Activated CD4-positive, alpha-beta memory T cell treated with anti-CD3 and anti-CD28 coated beads, Interleukin-2, amount 10 ng/mL, durations not matched to agents 7 days and 5 days (primary cell): ENCODE measurements at places on chromosomes 6 and 20.

DNA sequence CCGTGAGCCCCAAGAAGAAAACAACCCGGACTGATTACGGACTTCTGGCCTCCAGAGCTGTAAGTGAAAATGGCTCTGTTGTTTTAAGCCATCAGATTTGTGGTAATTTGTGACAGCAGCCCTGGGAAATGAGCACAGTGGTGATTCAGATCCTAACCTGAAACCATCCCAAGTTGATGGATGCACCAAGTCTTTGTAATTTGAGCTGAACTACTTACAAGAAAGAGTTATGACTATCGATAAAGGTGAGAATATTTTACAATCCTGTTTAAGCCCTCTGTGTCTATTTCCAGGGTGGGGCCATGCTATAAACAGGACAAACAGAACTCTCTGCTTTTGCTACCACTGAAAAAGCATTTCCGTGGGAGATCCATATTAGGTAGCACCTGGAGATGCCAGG, 19.1 kb upstream of the RIN2 start:
- no peak for DNase-seq

GRCh38 chr20:31894980-31895675, 24.7 kb downstream of the TTLL9 start:
- DNase-seq = no peak

DNA sequence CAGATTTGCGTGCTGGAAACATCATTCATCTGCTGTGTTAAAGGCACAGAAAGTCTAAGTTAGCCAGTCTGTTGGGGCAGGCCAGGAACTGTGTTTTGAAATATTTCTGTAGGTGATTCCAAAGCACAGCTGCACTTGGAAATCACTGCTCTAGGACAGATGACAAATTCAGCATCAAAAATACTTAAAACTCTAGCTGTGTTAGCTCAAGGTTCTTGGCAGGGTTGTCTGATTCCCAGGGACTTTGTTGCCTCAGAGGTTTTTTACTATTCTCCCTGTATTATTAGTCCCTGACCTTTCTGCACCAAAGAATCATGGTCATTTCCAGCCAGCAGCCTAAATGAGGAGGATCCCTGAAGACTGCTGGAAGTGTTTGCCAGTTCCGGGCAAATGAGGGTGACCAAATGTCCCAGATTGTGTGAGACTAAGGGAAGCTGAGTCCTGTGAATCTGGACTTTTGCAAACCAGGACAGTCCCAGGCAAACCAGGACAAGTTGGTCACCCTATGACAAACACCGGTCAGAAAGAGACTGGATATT, 84.3 kb upstream of the TMEM30A start:
- DNase-seq = no peak

DNA sequence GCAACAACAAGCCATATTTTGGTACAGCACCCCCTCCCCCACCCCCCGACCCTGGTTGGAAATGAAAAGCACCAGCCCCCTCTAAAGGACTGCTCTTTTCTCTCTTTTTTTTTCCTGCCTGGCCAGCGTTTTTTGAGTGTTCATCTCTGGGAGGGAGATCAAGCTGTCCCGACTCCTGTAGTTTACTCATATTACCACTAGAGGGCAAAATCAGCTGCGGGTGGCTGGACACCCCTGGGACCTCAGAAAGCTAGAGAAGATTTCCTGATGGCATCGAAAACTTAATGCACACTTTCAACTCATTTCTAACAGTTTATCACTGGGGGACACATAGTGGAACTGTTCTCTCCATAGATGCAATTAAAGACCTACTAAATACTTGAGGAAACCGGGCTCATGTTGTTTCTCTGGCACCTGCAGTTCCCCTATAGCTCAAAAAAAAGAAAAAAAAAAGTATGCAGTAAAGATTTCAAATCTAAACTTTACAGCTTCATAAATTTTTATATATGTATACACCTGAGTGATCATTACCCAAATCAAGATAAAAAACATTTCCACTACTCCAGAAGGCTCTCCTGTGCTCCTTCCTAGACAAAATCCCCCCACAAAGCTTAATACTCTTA, 24.4 kb downstream of the CNBD2 start:
- DNase-seq = peak; percentile 50
